ENCODE measurements at places on chromosomes 3 and 15.

GRCh38 chr3:71110385-71111222, 472.9 kb downstream of the FOXP1 start:
- DNase-seq = no peak

GRCh38 chr15:62739507-62739906, 303.0 kb upstream of the TPM1 start:
- no peak for DNase-seq

DNA sequence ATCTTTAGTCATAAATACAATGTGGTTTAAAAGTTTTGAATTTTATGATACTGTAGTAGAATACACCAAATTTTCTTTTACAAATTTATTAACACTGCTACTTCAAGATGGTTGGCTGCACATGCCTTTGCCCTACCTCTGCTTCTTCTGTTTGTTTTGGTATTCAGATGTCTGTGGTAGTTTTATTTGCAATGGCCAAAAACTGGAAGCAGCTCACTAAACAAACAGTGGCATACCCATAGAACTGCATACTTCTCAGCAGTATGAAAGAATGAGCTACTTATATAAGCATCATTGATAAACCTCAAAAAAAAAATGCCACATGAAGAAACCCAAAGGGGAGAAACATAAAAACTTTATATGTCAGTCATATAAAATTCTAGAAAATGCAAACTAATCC, 19.5 kb downstream of the ARIH2 start:
- DNase-seq = no peak

GRCh38 chr3:184641430-184641829, 70.4 kb downstream of the MAGEF1 start:
- no peak for DNase-seq

- no peak for DNase-seq
These were observed 3515.0 kb downstream of the GOLGA6L6 start for GRCh38 chr15:17026633-17027032.

DNA sequence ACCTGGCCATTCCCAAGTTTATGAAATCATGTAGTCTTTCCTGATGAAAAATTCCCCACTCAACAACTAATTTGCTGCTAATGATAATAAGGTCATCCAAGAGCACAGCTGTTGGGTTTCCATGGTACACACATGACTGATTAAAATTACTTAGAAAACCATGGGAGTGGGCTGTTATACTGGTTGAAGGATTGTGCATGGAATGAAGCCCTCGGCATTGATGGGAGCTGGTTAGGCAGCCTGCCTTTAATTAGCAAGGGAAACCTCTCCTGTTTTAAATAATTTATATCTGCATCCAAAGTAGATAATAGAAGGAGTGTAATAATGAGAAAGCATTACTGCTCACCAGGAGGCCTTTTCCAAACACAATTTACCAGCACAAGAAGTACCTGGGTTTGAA, 235.1 kb upstream of the CFAP20DC start:
- DNase-seq = no peak

- no peak for DNase-seq
These were observed 40.6 kb downstream of the ILDR1 start for GRCh38 chr3:121981473-121981872.

- DNase-seq = no peak
These were observed 2.6 kb downstream of the EIF5A2 start for GRCh38 chr3:170905862-170906261.

DNA sequence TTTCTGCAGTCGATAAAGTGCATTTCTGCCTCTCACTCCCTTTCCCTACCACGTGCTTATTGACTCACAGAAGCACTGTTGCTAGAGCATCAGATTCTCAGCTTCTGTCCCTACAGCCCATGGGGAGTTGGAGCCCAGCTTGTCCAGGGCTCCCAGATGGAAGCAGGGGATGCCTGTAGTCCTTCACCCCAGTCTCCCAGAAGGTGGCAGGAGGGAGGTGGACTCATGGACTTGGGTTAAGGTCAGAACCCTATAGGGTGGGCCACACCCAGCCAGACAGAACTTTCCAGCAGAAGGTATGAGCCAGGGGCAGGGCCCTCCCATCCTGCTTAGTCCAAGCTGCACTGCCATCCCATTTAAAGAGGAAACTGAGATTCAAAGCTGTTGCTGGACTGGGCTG, 33.1 kb upstream of the SEMA3F start:
- no peak for DNase-seq

- DNase-seq = no peak
These were observed 5.9 kb upstream of the C15orf39 start for GRCh38 chr15:75195766-75196241.

- DNase-seq = no peak
These were observed 89.5 kb downstream of the CHRNA7 start for GRCh38 chr15:32119694-32120330.

GRCh38 chr3:127371846-127372245, 84.0 kb upstream of the PRR20G start:
- DNase-seq = no peak

DNA sequence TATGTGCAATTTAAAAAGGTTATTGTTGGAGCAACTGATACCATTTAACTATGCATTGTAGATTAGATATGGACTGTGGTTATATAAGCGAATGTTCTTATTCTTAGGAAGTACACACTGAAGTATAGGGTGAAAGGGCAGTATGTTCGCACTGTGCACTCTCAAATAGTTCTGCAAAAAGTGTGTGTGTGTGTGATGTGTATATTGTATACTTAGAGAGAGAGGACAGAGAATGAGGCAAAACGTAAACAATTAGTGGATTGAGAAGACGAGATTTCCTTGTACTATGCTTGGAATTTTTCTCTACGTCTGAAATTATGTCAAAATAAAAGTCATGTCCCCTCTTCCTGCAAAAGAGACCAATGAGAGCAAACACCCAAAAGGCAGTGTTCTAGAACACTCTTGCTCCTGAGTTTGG, 30.4 kb downstream of the LSM3 start:
- DNase-seq = no peak

- DNase-seq = no peak
These were observed 24.7 kb downstream of the GPR15 start for GRCh38 chr3:98556164-98557130.

DNA sequence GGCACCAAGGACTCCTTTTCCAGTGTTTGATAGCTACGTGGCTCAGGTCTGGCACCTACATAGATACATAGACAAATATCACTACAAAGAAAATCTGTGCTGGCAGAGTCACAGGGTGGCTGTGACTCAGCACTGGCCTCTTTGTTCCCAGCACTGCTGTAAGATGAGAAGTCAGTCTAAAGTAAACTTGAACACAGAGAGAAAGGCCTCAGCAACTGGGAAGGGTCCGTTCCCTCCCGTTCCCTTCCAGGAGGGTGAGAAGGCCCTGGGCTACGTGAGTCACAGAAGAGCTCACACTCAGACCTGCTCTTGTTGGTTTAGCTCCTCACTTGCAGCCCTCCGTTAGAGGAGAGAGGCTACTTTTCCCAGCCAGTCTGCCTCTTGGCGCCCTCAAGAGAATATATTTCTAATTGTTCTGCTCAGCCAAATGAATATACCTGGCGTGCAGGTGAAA, 23.1 kb downstream of the ANXA2 start:
- DNase-seq = no peak

- DNase-seq = no peak
These were observed 1242.2 kb downstream of the OTOL1 start for GRCh38 chr3:162738784-162739183.

- no peak for DNase-seq
These were observed 1146.6 kb downstream of the OTOL1 start for GRCh38 chr3:162643245-162643644.

GRCh38 chr15:63553388-63553791, 43.8 kb upstream of the FBXL22 start:
- DNase-seq = no peak

DNA sequence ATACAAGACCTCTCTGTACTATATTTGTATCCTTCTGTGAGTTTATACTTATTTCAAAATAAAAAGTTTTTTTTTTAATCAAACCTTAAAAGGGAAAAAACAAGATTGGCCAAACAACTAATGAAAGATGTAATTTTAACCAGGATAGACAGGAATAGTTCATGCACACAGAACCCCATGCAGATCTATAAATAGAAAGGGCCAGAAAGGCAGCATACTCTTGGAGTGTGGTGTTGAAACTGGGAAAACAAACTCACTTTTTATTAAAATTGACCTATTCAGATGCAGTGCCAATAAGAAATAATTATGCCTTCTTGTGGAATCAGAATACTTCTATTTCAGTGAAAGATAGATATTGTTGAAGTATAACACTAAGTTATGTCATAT, 204.6 kb downstream of the PLCL2 start:
- DNase-seq = no peak

GRCh38 chr15:44670087-44670950, 6.9 kb upstream of the SPG11 start:
- no peak for DNase-seq

GRCh38 chr3:139670196-139670595, 7.6 kb downstream of the NMNAT3 start:
- no peak for DNase-seq

DNA sequence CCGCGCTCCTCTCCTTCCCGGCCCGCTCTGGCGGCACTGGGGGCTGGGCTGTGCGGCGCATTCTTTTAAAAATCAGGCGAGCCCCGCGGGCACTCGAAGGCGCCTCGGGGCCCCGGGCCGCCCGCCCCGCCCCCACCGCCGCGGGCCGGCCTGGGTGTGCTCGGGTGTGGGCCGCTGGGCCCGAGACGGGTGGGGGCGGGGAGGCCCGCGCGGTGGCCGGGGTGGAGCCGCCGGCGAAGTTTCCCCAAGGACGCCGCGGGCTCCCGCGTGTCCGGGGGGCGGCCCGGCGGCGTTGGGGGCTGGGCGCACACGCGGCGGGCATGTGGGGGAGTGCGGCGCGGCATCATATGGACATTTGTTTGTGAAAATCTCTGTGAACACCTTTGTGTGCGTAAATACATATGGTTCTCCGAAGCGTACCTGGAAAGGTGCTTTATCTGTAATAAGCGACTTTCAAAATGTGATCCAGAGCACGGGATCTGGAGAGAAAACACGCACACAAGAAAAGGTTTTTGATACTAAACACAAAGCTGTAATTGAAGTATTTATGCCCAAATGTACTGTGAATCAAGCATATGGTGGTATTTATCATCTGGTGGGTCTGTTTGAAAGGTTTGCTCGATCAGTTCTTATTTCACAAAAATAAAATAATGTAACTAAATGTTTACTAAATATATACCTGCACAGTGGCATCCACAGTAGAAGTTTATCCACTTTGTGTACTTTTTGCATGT, 612 bp upstream of the TBL1XR1 start:
- DNase-seq = no peak

DNA sequence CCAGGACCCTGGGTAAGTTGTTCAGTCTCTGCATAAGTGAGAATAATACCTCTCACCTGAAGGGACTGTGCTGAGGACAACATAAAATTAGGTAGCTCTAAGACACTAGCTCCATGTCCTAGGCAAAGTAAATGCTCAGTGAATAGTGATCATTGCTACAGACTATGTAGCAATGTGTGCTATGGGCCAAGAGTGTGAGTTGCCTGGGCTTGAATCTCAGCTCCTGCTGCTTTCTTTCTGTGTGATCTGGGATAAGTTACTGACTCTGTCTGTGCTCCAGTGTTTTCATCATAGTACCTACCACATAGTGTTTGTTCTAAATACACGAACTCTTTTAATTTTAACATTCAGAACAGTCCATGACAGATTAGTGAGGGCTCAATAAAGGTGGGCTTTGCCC, 81.1 kb upstream of the MFGE8 start:
- DNase-seq = no peak

DNA sequence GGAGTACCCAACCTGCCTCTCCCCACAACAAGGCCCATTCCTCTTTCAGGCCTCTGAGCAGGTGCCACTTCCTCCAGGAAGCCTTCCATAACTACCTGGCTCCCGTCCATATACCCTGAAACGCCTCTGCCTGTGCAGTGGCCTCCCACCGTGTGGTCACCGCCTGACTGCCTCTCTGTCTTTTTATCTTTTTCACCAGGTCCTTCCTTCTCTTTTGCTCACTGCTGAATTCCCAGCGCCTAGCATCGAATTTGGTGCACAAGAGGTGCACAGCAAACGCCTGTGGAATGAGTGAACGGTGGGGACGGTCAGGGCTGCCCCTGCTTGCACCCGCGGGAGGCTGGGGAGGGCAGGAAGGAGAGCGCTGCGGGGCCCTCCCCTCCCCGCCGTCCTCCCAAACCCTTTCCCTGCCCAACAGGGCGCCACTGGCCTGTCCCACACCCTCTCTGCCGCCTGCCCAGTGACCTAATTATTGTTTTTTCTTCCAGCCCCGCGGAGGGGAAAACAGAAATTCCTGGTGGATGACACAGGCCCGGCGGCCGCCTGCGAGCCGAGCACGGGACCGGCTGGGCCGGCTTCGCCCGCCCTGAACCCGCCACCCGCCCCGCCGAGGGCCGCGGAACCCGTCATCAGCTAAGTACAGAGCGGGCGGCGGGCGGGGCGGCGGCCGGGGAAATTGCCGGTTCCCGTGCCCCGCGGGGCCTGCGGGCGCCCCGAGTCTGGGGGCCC, 140.1 kb downstream of the SMAD6 start:
- DNase-seq = no peak

- DNase-seq = no peak
These were observed 320.4 kb upstream of the RASGRP1 start for GRCh38 chr15:38885001-38885400.
